ENCODE measurements at places on chromosomes 6 and 20. TPM values are rescaled to one million over a fixed set of nuclear protein-coding genes. Genes with fewer than 3 reads are reported as not detected.

- DNase-seq: no peak
Observed at GRCh38 chr6:16717275-16717942, 43.9 kb downstream of the ATXN1 start.

- DNase-seq: no peak
Observed at GRCh38 chr6:129447198-129447565, 262.8 kb downstream of the ARHGAP18 start.

- DNase-seq: no peak
Observed at GRCh38 chr6:126447367-126447766, 107.5 kb downstream of the CENPW start.

DNA sequence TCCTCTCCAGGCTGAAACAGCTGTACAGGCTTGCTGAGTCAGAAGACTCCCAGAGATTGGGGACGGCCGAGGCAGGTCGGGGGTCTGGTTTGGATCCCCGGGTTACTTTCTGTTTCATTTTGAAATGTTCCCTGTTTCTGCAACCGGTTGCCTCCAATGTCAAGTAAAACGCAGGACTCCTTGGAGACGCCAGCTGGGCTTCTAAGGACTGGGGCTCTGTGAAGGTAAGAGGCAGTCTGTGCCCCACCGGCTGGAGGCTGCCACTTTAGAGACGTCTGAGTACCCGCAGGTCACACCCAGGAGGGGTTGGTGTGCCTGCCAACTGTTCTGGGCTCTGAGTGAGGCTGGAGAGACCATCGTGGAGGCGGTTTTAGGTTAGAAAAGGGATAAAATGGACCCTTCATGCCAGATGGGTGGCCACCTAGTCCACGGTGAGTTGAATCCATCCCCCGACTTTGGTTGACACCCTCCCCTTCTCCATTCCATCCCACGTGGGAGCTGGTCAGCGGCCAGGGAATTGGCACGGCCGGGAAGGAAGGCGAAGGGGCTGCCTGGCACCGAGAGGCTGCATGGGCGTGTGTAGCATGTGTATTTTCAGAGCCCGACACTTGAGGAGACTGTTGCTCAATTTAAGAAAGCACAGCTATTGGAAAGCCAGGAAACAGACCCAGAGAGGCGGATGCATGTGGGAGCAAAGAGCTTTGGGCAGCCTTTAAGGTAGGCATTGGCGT lies 240.9 kb downstream of the PHACTR1 start:
- DNase-seq: peak; percentile 83

GRCh38 chr6:52516269-52516668 lies 60.6 kb downstream of the TRAM2 start:
- no peak for DNase-seq

- no peak for DNase-seq
Observed at GRCh38 chr6:166830185-166830890, 126.0 kb downstream of the RNASET2 start.

- DNase-seq: no peak
Observed at GRCh38 chr20:19338960-19339359, 126.5 kb downstream of the SLC24A3 start.

- DNase-seq: no peak
Observed at GRCh38 chr20:44912189-44912588, 2.3 kb downstream of the PABPC1L start.

DNA sequence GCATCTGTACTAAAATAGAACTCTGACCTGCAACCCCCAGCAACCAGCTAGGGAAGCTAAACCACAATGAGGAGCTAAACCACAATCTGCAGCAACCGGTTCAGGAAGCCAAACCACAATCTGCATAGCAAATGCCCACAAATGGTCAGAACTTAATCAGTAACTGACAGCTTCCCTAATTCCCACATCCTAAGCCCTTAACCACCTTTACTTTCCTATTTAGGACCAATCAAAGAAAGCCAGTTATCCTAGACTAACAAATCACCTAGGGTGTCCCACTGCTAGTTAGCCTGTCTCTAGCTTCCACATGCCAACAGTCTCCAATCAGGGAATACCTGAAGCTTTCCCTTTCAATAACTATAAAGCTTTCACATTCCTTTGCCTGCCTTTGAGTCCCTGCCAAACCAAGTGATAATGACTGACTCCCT lies 424.6 kb upstream of the PTCHD4 start:
- no peak for DNase-seq

DNA sequence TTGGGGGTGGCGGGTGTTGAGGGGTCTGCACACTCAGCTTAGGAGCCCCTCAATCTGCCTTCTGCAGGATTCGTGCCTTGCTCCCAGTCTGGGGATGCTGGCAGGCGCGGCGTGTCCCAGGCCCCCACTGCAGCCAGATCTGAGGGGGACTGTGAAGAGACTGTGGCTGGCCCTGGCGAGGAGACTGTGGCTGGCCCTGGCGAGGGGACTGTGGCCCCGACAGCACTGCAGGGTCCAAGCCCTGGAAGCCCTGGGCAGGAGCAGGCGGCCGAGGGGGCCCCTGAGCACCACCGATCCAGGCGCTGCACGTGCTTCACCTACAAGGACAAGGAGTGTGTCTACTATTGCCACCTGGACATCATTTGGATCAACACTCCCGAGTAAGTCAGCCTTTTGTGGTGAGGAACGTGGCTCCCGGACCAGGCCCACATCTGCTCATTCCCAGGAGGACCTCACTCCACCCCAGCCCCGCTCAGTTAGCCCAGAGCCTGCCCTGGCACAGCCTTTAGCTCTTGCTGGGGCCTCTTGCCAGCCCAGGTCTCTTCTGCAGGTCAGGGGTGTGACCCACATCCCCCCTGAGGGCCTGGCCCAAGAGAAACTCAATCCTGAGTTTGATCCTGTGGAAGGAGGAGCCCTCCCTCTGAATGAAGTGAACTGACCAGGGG lies 1.1 kb downstream of the EDN3 start:
- no peak for DNase-seq

GRCh38 chr6:142885182-142885867 lies 59.7 kb downstream of the HIVEP2 start:
- DNase-seq: no peak

DNA sequence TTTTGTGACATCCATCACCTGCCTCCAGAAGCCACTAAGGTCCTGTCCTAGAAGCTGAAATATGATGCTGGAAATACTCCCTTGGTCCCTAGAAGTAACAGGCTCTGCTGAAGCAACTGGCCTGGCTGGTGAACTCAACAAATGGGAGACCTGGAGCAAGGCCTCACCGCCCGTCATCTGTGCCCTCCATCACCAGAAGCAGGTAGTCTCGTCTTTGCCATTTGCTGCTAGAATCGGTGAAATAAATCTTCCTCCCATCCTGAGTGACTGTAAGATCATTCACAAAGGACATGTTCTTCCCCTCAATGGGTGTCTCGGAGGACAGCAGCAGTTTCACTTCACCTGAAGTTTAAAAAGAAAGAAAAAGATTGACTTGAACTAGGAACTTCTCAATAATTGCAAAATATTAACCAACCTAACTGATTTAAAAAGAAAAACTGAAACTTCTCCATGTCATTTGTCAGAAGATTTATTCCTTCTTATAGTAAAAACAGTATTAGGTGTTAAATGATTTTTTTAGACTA lies 21.0 kb downstream of the CST7 start:
- no peak for DNase-seq

DNA sequence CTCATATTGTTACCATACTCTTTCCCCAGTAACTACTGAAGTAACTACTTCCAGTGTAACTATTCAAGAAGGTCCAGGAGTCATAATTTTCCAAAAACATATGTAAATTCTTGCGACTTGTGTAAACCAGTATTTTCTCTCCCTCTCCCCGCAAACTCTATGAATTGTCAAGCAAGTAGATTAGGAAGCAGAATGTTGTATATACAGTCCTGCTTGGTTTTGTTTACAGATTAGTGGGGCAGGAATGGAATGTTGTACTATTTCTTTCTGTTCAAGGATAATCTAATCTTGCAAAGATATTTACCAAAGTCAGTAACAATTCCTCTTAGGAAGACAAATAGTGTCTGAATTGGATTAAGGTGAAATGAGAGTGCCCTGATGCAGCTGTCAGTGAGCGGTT lies 234.9 kb upstream of the PLN start:
- DNase-seq: no peak

GRCh38 chr6:98808541-98809210 lies 25.7 kb upstream of the POU3F2 start:
- no peak for DNase-seq

- peak; percentile 91 for DNase-seq
Observed at GRCh38 chr6:158654498-158654897, 4.6 kb downstream of the SYTL3 start.

DNA sequence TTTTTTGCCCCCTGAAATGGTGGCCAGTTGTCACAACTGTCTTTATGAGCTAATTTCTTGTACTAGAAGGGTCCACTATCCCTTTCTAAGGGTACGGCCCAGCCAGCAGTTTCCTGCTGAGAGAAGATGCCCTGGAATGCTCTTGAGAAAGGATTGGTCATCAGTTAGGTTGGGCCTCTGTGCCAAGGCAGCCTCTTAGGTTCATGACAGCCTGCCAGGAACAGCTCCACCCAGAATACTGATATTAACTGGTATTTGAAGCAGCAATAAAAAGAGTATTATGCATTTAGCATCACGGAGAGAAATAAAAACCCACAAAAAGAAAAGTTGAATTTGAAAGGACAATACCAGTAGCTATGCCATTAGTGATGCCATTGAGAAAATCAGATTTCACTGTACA lies 9.0 kb upstream of the HINT3 start:
- DNase-seq: no peak

GRCh38 chr6:19332806-19333460 lies 504.2 kb upstream of the ID4 start:
- no peak for DNase-seq

DNA sequence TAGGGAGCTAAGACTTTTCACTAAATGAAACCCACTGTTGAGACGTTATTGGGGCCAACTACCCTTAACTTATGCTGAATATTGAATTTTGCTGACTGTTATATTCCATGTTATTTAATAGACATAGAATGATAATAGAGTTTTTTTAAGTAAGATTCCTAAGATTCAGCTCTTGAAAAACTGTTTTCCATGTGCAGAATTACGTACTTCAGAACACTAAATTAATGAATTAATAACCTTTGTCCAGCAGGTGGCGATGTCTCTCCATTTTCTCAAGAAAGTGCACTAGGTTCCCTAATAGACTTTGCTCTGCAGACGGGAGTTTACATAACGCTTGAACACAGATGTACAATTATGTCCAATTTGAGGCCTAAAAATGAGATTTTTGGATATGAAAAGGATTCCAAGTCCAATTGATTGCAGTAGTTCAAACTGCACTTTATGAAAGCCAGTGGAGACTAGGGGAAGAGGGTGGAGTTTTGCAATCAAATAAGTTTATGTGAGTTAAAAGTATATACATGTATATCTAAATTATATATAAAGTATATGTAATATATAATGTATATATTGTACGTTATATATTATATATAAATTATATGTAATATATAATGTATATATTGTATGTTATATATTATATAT lies 282.1 kb downstream of the UST start:
- DNase-seq: no peak

DNA sequence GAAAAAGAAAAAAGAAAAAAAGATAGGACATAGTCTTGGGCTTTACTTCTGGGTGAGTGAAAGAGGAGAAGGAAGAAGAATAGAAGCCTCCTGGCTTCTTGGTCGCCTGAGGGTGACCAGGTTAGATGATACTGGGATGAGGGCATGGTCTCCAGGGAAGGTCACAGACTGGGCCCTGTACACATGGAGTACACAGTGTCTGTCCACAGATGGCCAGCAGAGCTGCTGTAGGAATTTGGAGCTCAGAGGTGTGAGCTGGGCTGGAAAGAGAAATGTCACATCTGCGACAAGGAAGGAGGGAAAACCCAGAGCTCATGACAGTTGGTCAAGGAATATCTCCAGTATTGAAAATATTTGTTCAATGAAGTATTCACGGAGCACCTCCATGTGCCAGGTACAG lies 56.1 kb downstream of the DLGAP4 start:
- no peak for DNase-seq

The GNMT gene
- total RNA-seq: 0.30 TPM

The PSORS1C2 gene
- not detected for total RNA-seq

The COL11A2 gene
- 1.7 TPM for total RNA-seq

The MYB gene
- total RNA-seq: 0.24 TPM

The L3MBTL3 gene
- 2.8 TPM for total RNA-seq

The CST5 gene
- not detected for total RNA-seq

The PLAGL1 gene
- total RNA-seq: 13.0 TPM

The BPIFB1 gene
- total RNA-seq: not detected

The ENPP1 gene
- 3.3 TPM for total RNA-seq
